GM10248 (cell line): ENCODE measurements at places on chromosomes 2 and 18.

DNA sequence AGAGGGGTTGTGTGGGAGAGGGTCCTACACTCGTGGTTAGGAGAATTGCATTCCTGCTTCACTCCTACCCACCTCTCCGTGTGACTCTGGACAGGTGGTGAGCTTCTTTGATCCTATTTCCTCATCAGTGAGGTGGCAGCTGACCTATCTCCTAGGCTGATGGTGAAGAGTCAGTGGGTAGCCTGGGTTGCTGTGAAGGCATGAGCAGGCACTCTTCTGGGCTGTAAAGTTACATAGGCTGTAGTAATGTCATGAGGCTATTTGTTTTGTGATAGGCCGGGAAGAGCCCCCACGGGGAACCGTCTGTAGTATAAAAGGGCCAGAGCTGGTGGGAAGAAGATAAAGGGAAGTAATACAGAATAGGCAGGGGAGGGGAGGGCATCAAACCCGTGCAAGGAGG is 83.8 kb downstream of the TMEM247 start:
- no peak for DNase-seq

DNA sequence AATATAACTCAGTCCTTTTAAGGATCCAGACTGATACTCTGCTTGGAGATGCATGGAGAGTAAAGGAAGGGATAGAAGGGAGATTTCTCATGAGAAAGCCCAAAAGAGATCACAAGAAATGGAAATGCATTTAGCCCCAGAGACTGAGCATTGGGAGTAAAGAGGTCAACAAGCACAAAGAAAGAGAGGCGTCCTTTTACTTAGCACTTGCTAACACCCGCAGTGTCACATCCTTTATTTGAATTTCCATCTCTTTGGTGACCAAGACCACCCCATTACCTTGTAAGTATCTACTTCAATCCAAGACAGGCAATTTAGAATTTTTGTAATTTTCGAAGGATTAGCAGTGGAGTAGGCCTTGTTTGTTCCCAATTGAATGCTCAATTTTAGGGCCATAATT is 111.8 kb upstream of the DCC start:
- DNase-seq, result no peak

- DNase-seq, result no peak
These were observed 74.1 kb downstream of the LTBP1 start for GRCh38 chr2:33020883-33021282.

GRCh38 chr2:197904446-197904845 is 100.1 kb downstream of the PLCL1 start:
- no peak for DNase-seq

- DNase-seq, result no peak
These were observed 416.6 kb downstream of the DSC3 start for GRCh38 chr18:30625961-30626360.

DNA sequence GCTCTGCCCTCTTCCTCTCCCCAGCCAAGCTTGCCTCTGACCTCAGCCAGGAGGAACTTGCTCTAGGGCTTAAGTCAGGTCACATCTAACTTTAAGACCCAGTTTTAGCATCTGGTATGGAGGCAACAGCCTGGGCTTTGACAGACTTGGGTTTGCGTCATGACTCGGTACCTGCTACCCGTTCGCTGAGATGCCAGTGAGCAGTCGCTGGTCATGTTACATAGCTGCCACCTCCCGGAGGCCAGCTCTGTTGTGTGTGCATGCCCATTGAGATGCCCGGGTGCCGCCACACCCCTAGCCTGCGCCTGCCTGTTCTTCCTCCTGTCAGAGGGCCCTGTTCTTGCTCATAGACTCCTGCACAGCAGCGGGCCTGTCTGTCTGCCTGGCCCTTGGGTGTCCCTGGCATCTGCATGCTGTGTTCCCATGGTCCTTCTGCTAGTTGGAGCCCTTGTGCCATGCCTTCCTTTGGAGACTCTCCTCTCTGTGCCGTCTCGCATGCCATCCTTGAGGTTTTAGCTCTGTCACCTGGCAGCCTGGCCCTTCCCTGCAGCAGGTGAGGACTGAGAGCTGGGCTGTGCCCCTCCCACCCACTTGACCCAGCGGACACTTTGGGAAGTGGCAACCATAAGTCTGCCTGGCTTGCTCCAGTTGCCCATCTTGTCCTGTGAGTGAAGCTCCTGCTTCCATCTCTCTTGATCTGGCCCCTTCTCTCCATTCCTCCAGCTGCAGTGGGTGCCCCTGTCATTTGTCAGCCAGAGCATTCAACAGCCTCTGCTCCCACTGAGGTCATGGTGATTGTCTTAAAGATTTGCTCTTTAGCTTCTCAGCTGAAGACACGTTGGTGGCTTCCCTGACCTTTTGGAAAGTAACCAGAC is 24.9 kb downstream of the ASAP2 start:
- DNase-seq, result no peak

GRCh38 chr2:217848351-217848957 is 154.3 kb downstream of the TNS1 start:
- DNase-seq, result no peak

- no peak for DNase-seq
These were observed 502.7 kb downstream of the RNF144A start for GRCh38 chr2:7419814-7420311.

- no peak for DNase-seq
These were observed 125.6 kb downstream of the HRH4 start for GRCh38 chr18:24585996-24586566.

DNA sequence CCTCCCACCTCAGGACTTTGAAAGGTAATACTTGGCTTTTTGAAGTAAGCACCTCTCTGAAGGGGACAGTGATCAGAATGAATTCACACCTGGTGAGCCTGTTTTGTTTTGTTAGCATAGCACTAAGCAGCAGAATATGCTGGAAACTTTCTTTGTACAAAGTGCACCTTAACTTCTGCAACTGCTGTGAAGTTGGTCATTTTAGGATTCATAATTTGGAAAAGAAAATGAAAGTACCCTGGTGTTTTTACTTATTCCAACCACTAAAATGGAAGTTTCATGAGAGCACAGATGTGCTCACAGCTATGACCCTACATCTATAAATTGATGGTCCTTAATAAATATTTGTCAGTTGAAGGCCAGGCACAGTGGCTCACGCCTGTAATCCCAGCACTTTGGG is 257.8 kb upstream of the STON1 start:
- DNase-seq, result no peak

DNA sequence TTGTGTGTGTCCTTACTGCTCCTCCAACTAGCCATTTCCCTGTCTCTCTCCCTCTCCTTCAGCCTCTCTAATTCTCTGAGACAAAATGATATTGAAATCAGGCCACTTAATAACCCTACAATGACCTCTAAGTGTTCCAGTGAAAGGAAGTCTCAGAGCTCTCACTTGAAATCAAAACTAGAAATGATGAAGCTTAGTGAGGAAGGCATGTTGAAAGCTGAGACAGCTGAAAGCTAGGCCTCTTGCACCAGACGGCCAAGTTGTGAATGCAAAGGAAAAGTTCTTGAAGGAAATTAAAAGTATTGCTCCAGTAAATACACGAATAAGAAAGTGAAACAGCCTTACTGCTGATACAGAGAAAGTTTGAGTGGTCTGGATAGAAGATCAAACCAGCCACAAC is 72.9 kb downstream of the PRKCE start:
- DNase-seq, result no peak

DNA sequence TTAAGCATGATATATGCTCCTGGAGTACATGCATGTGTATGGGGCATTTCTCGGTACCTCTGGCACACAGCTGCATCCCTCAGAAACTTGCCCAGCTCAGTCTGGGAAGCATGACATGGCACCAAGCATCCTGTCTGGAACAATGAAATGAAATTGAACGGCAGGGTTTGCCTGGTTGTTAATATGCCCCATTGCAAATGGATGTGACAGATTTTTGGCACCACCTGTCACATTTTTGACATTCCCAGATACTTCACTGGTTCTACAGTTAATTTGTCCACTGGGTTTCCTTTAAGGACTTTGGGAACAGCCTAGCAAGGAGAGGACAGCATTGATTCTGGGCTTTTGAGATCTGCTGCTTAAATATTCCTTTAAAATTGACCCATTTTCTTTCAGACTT is 305.8 kb downstream of the TSN start:
- DNase-seq, result no peak

GRCh38 chr18:12492907-12493306 is 85.2 kb downstream of the PRELID3A start:
- no peak for DNase-seq

GRCh38 chr2:20172273-20173055 is 52.5 kb downstream of the SDC1 start:
- DNase-seq, result no peak

DNA sequence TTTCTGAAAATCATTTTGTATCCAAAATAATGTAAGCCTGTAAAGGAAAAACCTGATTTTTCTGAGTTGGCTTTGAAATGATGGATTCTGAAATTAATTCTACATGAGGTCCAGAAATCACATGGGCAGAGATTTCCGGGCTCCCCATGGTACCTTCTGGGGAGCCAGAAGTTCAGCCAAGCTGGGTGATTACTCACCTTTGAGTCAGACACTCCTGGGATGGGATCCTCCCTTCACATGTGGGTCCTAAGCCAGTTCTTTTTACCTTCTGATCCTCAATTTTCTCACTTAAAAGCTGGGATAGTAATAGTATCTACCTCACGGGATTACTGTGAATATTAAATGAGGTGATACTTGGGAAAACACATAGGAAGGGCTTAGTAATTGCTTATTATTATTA is 179.8 kb upstream of the EPAS1 start:
- DNase-seq, result no peak

DNA sequence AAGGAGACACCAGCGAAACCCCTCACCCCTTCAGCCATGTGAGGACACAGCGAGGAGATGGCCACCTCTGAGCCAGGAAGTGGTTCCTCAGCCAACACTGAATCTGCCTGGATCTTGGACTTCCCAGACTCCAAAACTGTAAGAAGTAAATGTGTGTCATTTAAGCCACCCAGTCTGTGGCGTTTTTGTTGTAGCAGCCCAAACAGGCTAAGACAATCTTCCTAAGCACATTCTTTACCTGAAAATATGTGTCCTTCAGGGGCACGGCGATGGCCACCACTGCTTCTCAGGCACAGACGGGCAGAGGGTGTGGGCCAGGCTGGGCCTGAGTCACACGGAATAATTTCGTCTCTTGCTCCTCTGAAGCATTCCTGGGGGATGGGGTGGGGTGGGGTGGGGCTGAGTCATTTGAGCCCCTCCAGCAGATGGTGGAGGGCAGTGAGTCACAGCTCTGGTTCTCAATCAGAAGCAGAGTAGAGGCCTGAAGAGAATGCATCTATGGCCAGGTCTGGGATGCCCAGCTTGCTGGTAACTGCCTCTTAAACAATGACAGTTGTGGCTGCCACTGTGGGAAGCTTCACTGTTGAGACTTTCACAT is 142.4 kb downstream of the CAPN13 start:
- no peak for DNase-seq

- DNase-seq, result no peak
These were observed 117.1 kb upstream of the SERTAD2 start for GRCh38 chr2:64770781-64771334.

DNA sequence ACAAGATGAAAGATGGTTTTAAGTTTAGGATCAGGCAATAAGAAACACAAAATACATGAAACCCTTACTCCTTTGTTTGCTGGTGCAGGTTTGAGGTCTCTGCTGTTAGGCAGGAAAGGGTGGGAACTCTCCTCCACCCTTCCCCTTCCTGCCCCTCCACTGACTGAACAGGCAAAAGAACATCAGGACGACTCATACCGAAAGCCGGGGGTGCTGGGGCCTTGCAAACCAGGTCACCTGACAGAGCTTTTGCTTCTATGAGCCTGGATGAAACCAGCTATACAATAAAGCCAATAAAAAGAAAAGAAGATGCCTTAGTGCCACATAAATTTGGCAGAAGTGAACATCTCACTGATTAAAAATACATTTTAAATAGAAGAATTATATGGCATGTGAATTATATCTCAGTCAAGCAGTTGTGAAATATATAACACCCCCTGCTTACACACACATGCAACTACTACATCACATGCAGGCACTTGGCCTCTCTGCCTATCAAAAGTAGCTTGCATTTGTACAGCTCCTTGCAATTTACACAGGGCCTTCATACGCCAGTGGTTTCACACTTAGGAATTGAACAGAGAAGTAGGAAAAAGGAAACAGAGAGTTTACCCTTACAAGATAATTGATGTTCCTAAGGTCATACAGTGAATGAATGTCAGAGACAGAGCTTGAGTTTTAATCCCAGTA is 215.1 kb upstream of the TRIB2 start:
- peak; percentile 56 for DNase-seq

- DNase-seq, result no peak
These were observed 84.9 kb downstream of the MOGAT1 start for GRCh38 chr2:222756362-222756831.

DNA sequence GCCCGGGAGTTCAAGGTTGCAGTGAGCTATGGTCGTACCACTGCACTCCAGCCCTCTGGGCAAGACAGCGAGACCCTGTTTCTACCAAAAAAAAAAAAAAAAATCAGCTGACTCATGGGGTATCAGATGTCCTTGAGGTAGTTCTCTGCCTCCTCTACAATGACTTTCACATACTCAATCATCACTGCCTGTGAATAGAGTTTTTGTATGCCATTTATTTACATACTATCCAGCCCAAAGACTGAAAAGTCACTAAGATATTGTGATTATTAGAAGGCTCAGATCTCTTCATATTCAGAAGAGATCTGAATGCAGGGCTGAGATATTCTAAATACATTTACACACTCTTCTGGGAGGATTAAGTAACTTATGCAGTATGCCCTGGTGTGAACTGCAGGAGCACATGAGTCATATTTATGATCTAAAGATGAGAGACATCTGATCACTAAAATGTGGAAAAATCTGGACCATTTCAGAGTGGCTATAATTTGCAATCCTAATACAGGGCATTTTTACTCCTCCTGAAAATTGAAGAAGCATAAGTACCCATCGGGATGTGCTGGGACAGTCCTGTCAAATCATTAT is 38.9 kb downstream of the KLF7 start:
- DNase-seq, result no peak
